ENCODE measurements at places on chromosomes 6 and 20.
A peak's percentile ranks its signal among the peaks of the same experiment; 100 is the strongest.

- DNase-seq, result no peak
Measured at GRCh38 chr20:10786678-10787077, 112.9 kb upstream of the JAG1 start.

DNA sequence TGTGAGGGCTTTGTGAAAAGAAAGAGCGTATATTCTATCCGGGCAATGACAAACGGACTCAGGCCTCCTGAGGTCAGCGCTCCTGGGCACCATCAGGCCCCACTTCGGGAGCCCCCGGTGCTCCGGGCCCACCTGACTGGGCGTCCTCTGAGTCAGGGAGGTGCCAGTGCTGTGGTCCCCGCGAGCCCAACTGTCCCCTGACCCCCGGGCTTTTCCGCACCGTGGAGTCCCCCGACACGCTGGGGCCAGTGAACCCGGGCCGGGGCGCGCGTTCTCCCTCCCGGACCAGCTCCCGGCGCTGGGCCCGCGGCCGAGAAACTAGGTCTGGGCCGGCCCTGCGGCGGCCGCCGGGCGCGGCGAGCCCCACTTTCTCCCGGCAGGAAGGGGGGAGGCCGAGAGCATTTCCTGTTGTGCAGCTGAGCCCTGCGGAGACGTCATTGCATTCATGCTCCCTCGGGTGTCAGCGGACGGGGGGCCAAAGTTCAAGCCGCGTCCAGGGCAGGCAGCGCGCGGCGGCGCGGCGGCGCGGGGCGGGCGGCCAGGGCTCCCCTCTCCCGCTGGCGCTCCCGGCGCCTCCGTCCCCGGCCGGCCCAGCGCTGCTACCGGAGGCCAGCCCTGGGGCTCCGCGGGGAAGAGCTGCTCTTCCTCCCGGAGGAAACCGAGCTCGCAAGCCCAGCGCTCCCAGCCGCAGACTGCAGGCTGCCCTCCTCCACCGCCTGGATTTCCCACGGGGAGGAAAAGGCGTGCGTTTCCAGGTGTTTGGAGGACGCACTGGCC lies 18.3 kb downstream of the HIVEP2 start:
- no peak for DNase-seq

DNA sequence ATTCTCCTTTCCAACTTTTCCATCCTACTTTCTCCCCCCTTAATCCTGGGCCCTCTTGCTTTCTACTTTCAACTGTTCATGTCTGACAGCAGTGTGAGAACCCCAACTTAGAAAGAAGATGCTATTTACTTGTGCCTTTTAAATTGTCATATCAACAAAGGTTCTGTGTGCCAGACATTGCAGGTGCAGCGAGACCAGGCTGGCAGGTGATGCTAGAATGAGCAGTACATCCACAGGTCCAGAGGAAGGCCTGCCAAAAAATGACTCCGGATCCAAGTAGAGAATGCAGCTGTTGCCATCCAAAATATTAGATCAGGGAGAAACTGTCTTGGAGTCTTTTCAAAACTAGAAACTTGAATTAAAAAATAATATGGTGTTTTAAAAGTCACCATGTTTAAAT lies 510.5 kb downstream of the LMBRD1 start:
- DNase-seq, result peak; percentile 6

- DNase-seq, result no peak
Measured at GRCh38 chr6:45699663-45700062, 316.0 kb downstream of the CLIC5 start.

GRCh38 chr6:17930321-17930993 lies 57.0 kb downstream of the KIF13A start:
- no peak for DNase-seq

GRCh38 chr20:6806275-6806674 lies 38.8 kb downstream of the BMP2 start:
- no peak for DNase-seq

DNA sequence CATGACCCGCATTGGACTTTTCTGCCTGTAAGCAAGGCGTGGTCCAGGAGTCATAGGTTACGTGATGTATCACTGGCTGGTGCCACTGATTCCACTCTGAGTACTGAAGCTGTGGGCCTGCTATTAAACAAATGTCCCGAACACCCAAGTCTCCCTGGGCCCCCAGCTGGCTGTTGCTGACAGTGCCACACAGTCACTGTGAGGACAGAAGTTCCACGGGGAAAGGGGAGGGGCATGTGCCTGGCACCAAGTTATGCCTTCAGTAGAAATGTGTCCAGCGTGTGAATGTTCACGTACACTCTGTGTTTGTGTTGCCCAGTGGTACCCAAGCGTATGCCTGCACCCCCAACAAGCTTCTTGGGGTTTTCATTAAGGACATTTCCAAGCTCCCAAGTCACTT lies 171.4 kb upstream of the QKI start:
- no peak for DNase-seq

DNA sequence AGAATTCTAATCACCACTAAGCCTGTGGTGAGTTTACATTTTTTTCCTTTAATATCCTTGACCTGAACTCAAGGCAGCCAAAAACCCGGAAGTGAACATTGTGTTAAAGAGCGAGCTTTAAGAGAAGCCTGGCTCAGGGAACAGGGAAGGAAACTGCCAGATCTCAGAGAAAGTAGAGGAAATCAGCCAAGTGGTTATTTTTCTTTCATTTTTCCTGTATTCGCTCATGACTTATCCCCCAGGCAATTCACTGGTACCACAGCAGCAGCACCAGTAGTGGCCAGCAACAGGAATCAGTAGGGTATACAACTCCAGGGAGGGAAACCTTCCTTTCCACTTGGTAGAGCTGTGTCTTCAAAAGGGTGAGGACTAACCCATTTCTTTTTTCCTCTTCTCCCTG lies 89.6 kb upstream of the HMGCLL1 start:
- no peak for DNase-seq

GRCh38 chr6:163432300-163432699 lies 17.8 kb downstream of the QKI start:
- no peak for DNase-seq

DNA sequence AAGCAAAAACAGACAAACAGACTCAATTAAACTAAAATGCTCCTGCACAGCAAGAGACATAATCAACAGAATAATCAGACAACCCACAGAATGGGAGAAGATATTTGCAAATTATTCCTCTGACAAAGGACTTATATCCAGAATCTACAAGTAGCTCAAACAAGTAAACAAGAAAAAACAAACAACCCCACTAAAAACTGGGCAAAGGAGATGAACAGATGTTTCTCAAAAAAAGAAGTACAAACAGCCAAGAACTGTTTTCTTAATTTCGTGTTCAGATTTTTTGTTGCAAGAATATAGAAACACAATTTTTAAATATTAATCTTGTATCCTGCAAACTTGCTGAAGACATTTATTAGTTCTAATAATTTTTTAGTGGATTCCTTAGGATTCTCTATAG lies 274.1 kb downstream of the BCKDHB start:
- peak; percentile 35 for DNase-seq

DNA sequence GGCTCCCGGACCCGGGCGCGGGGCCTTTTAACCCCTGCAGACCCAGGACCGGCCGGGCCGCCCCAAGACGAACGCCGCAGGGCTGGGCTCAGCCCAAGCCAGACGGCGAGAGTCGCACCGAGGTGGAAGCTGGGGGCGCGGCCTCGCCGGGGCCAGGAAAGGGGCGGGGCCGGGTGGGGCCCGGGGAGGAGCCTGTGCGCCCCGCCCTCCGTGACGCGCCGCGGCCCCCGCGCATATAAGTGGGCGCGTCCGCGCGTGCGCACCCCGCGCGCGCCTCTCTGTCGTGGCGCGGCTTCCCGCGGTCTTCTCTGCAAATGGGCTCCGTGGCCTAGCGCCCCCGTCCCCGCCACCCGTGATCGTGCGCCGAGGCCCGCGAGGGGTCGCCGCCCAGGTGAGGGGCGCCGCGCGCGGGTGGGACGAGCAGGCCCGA lies at the start of gene PPDPF:
Gene PPDPF, plus strand, starts transcription at position 262 of the 430 bp plus-strand sequence. CDS start 544 bp downstream, outside the sequence.
- peak; percentile 56 for DNase-seq

DNA sequence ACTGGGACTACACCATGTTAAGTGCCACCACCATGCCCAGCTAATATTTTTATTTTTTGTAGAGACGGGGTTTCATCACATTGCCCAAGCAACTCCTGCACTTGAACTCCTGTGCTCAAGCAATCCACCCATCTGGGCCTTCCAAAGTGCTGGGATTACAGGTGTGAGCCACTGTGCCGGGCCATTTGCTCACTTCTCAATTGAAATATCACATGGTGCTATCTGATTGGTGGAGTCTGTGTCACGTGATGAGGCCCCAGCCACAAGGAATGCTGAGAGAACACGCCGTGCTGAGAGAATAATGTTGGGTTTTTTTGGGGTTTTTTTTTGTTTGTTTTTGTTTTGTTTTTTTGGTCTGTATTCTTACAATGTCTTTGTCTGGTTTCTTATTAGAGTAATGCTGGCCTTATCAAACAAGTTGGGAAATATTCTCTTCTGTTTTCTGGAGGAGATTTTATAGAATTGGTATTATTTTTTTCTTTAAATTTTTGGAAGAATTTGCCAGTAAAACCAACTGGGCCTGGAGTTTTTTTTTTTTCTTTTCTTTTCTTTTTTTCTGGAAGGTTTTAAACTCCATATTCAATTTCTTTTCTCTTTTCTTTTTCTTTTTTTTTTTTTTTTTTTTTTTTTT lies 183.2 kb upstream of the KCNG1 start:
- no peak for DNase-seq

DNA sequence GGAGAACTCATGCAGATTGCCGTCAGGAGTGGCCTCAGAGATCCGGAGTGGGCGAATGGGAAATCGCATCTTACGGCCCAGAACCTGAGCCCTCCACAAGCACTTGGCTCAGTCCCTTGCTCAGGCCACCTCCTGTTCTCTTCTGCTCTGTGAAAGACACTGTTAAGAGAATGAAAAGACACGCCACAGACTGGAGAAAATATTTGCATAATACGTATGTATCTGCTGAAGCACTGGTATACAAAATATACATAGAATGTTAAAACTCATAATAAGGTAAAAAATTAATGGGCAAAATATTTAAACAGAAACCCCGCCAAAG lies 838 bp upstream of the POM121L2 start:
- no peak for DNase-seq

GRCh38 chr20:33252460-33252859 lies 16.7 kb downstream of the BPIFA1 start:
- DNase-seq, result no peak

DNA sequence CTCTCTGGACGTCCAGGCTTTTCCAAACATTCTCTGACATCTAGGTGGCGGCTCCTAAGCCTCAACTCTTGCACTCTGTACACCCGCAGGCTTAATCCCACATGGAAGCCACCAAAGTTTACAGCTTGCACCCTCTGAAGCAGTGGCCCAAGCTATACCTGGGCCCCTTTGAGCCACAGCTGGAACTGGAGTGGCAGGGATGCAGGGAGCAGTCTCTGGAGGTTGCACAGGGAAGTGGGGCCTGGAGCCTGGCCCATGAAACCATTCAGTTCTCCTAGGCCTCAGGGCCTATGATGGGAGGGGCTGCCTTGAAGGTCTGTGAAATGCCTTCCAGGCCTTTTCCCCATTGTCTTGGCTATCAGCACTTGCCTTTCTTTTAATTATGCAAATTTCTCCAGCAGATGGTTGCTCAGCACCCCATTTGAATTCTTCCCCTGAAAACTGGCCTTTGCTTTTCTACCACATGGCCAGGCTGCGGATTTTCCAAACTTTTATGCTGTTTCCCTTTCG lies 64.9 kb downstream of the IRF4 start:
- no peak for DNase-seq

DNA sequence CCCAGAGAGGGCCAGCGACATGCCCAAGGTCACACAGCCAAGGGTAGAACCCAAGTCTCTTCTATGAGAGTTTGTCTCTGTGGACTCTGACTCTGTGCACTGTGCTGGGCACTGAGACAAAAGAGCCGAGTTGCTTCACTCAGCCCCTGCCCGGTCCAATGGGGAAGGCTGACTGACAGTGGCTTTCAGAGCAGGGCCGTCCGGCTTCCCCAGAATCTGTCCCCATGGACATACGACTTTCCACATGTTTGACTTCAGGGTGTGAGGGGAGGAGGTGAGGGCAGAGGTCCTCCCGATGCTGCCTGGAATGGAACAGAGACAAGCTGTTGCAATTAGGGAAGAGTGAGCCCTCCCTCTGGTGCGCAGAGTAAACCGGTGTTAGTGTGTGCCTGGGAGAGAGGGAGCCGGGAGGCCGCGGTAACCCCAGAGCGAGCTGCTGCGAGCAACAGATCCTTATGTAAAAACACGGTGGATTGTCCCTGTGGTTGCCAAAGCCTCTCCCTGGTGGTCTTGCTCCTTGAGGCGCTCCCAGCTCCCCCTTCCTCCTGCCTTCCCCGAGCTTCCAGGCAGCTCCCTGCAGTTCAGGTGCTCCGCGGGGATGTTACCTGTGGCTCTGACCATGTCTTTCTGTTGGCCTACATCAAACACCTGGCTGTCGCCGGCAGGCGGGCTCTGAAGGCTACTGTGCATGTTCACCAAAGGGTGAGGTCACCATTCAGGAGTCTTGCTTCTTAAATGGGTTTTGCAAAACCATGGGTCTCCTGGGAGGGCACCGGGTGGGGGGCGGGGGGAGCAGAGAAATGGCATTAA lies 672 bp downstream of the SIRPA start:
- DNase-seq, result no peak

DNA sequence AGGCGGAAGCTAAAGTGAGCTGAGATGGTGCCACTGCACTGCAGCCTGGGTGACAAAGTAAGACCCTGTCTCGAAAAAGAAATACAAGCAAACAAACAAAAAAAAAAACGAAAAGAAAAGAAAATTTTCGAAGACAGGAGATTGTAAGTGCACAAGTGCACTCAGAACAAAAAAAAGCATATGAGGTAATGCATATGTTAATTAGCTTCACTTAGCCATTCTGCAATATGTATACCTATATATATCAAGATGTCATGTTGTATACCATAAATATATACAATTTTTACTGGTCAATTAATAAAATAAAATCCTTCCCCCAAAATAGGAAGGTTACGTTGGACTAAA lies 127.5 kb downstream of the RIN2 start:
- no peak for DNase-seq

- DNase-seq, result no peak
Measured at GRCh38 chr6:90184334-90185298, 112.0 kb downstream of the BACH2 start.

DNA sequence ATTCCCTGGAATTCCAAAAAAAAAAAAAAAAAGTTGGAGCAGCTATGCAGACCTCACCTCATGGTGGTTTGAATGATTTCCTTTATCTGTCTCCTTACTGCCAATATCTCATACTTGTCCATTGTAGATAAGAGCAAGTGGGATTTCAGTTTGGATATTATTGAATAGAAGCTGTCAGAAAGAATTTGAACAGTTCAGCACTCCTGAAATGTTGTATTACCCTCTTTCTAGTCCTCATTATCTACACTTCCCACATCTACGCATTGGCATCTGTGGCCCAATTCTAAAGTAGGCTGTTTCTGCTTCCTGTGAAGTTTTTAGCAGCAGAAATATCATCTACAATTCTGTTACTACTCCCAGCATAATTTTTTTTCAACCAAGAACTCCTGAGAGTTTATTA lies 68.2 kb upstream of the KHDRBS2 start:
- DNase-seq, result no peak

Measured in NCI-H446 treated with DMSO at 0.1 percent for 48 hours (cell line).